ENCODE measurements at places on chromosomes 6 and 20.

DNA sequence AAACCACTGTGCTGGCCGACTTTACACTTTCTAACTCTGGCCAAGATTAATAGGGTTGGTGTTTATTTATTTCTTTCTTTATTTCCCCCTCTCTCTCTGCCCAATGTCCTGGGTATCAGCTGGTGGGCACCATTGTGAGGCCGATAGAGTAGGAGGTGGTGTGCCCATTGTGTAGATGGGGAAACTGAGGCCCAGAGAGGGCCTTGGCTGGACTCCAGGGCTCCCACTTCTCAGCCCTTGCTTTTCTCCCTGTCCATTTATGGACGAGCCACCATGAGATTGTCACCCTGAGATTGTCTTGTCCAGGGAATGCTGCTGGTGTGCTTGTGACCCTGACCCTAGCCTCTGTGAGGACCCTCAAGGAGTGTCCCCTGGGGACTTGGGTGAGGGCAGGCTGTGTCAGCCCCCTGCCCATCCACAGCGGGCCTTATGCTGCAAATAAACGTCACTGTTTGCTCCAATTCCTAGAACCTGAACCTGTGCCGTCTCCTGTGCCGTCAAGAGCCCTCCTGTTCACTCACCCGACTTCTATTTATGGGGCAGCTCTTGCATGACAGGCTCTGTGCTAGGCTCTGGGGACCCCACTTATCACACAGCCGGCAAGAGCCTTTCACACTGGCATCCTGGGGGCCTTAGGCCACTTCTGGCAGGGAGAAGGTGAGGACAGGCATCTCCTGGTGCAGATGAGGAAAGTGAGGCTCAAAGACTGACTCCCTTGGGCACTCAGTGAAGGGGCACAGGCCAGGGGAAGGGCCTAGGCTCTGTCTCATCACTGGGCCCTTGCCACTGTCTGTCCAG is 24.8 kb downstream of the SUN5 start:
- no peak for DNase-seq

GRCh38 chr6:151689499-151690201 is 117.8 kb upstream of the ESR1 start:
- no peak for DNase-seq

DNA sequence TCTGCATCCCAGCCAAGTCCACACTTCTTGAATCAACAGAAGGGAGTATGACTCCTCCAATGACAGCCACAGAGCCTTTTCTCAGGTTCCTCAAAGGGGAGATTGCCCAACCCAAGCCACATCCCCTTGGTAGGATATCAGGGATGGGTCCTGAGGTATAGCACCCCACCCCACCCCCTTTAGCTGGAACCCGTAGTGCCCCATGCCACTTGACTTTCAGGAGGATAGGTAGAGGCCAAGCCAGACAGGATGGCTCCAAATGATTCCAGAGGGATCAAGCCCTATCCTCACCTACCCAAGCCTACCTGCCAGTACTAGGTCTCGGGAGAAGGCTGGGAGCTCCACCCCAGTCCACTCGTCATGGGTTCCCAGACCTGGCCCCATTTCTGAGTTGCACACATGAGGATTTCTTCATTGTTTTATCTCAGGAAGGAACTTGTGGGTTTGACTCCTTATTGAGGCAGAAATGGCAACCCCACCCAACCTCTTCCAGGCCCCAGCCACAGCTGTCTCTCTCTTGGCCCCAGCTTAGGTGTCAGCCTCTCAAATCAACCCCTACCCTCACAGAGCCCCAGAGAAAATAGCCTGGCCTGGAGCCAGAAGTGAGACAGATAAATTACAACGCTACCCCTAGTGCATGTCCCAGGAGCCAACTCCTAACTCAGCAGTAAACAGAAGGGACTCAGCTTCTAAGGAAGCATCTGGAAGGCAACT is 3.6 kb downstream of the CCND3 start:
- peak; percentile 68 for DNase-seq

DNA sequence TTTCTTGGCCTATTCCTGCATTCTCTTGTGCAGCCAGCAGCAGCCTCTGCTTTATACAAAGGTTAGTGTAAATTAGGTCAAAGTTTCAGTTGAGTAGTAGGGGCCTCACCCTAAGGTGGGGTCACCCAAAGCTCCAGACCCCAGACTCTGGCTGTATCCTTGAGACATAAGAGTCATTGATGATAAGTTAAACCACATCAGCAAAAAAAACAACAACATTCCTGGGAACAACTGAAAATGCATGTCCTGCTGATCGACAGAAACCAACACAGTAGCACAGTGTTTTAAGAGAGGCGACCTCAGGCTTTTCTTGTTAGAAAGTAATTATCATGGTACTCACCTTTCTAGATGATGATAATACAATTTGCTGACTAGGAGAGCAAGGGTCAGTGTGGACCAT is 52.6 kb downstream of the TFAP2A start:
- no peak for DNase-seq

DNA sequence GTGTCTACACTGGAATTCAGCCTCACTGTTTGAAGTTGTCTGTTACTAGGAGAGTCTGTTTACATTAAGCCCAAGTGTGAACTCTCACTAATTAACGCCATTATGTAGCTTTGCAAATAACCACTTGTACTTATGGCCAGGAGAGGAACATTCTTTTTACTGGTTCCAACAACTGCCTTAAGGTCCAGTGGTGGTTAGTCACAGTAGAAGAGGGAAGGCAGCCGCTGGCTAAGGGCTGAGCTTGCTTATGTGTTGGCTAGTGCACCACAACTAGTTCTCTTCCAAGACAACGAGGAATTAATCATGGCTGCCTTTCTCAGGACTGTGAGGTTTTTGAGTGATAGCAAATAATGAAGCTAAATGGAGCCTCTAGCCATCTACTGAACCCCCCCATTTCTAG is 14.9 kb upstream of the SLC22A23 start:
- DNase-seq = no peak

- DNase-seq = no peak
Measured at GRCh38 chr6:158032354-158032733, 50.7 kb downstream of the SYNJ2 start.

GRCh38 chr6:24051942-24052589 is 73.9 kb upstream of the NRSN1 start:
- DNase-seq = no peak

Data from CMK (cell line).